ENCODE measurements at places on chromosomes 2 and 18.

- no peaks in the 10 kb centered on the region for H3K36me3 ChIP-seq
- peaks cover 5% of the 10 kb centered on the region for H3K4me1 ChIP-seq
- no peak overlapping the region for H3K27ac ChIP-seq
- H3K4me3 ChIP-seq, result no peak overlapping the region
These were observed 2.5 kb downstream of the ASXL3 start for GRCh38 chr18:33580546-33580945.

DNA sequence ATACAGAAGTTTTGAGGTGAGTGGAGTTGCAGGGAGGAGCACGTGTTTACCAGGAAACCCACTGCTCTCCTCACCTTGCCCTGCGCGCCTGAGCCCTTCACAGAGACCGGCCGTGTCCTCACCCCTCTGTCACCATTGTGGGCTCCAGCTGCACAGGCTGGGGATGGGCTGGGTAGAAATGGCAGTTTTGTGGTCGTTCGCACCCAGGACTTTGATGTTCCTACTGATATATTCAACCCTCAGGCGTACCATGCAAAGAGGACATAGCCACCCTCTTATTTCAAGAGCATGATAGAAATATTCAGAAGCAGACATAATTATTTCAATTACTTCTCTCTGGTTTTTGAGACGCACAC lies 78.2 kb downstream of the GBX2 start:
- no peaks in the 10 kb centered on the region for H3K36me3 ChIP-seq
- H3K27ac ChIP-seq, result no peak overlapping the region
- no peak overlapping the region for H3K4me3 ChIP-seq
- DNase-seq, result no peak

- H3K36me3 ChIP-seq, result no peaks in the 10 kb centered on the region
- no peak for DNase-seq
- H3K4me1 ChIP-seq, result no peaks in the 10 kb centered on the region
These were observed 434.4 kb upstream of the ETAA1 start for GRCh38 chr2:66962716-66963115.

GRCh38 chr2:216206041-216206703 lies 97.0 kb downstream of the XRCC5 start:
- no peak overlapping the region for H3K4me3 ChIP-seq
- DNase-seq, result no peak
- H3K27ac ChIP-seq, result no peak overlapping the region
- peaks cover 18% of the 10 kb centered on the region for H3K36me3 ChIP-seq
- peaks cover 16% of the 10 kb centered on the region for H3K4me1 ChIP-seq

DNA sequence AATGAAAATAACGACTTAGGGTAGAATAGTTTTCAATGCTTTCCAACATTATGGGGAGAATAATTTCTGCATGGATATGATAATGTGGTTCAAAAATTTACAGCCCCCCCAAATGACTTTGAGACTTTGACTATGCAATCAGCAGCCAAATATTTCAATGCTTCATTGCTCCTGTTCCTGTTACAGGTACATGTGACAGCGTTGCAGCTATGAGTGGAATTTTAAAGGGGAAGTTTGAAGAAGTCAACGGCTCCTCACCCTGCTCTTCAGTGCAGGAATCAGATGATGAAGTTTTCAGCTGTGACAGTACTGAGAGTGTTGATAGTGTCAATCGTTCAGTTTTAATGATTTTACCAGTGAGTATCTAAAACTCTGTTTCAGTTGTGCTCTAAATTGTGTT lies 25.1 kb downstream of the CSRNP3 start:
- no peak for DNase-seq
- H3K4me1 ChIP-seq, result no peaks in the 10 kb centered on the region
- no peak overlapping the region for H3K4me3 ChIP-seq
- no peaks in the 10 kb centered on the region for H3K27me3 ChIP-seq
- H3K36me3 ChIP-seq, result no peaks in the 10 kb centered on the region

- no peaks in the 10 kb centered on the region for H3K36me3 ChIP-seq
- no peak for DNase-seq
- no peak overlapping the region for H3K27ac ChIP-seq
These were observed 56.4 kb upstream of the ODC1 start for GRCh38 chr2:10504370-10504993.

- H3K27ac ChIP-seq, result no peak overlapping the region
- no peaks in the 10 kb centered on the region for H3K36me3 ChIP-seq
These were observed 124.6 kb downstream of the TMEFF2 start for GRCh38 chr2:192070099-192070498.

DNA sequence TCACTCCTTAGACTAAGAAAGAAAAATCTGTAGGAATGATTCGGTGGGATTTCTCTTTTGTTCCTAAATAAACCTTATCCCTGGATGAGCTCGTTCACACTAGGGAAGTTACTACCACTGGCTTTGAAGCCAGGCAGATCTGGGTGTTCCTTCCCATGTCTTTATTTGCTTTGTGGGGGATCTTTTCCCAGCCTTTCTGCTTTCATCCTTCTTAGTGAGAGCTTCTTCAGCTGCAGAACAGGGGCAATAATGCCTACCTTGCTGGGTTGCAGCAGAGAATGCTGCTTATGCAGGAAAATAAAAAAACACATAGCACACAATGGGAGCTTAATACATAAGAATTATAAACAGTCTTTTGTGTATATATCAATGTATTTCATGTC lies 292.1 kb downstream of the SOX11 start:
- H3K4me3 ChIP-seq, result no peak overlapping the region
- no peak for DNase-seq
- H3K27ac ChIP-seq, result no peak overlapping the region
- H3K4me1 ChIP-seq, result no peaks in the 10 kb centered on the region
- peaks cover 1% of the 10 kb centered on the region for H3K27me3 ChIP-seq

GRCh38 chr2:58957188-58957840 lies 716.2 kb upstream of the FANCL start:
- no peak overlapping the region for H3K4me3 ChIP-seq
- H3K27ac ChIP-seq, result no peak overlapping the region
- no peak for DNase-seq
- no peaks in the 10 kb centered on the region for H3K27me3 ChIP-seq

DNA sequence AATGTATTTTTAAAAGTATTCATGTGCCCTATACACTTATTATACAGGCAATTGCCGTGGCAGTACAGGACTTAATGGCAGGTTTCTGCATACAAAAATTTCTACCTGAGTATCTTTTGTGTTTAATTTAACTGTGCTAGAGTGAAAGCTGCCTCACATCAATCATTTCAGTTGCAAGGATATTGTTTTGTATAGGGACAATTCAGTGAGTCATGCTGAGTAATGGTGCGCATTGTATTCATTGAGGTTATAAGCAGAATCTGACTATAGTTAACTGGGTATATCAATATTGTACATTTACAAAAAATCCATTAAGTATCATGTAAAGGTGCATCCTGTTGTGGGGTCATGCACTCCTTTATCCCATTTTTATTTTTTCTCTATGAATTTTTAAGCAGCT lies 121.5 kb downstream of the GCA start:
- H3K36me3 ChIP-seq, result no peaks in the 10 kb centered on the region
- peaks cover 4% of the 10 kb centered on the region for H3K27me3 ChIP-seq
- DNase-seq, result no peak
- H3K27ac ChIP-seq, result no peak overlapping the region
- no peaks in the 10 kb centered on the region for H3K4me1 ChIP-seq
- H3K4me3 ChIP-seq, result no peak overlapping the region

DNA sequence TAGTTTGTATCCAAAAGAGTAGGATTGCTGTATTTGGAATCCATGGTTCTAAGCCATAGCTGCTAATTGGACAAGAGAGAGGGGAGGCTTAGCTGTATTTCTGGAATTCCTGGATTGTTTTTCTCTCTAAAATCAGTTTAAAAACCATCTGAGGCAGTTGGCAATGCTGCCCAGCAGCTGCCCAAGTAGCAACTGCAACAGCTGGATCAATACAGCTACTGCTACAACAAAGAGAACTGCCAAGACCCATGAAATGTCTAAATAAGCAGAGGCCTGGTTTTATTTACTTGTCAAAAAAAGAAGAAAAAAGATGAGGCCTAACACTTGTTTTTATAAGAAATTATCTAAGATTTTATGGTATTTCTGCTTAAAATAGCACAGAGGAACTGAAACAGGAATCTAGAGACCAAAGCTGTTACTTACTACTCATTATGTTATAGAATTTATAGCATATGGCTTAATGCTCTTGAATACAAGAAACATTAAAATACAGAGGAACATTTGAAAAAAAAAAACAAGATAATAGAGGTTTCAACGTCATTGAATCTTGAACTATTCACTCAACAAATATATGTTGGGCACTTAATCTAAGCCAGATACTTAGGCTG lies 39.1 kb downstream of the TMEFF2 start:
- H3K4me3 ChIP-seq, result no peak overlapping the region
- H3K27ac ChIP-seq, result no peak overlapping the region
- H3K36me3 ChIP-seq, result no peaks in the 10 kb centered on the region

GRCh38 chr2:151189125-151189524 lies 72.5 kb downstream of the RBM43 start:
- no peaks in the 10 kb centered on the region for H3K27me3 ChIP-seq
- H3K27ac ChIP-seq, result peak overlapping the region; percentile 42
- H3K36me3 ChIP-seq, result no peaks in the 10 kb centered on the region
- H3K4me3 ChIP-seq, result no peak overlapping the region
- H3K4me1 ChIP-seq, result peaks cover 4% of the 10 kb centered on the region

DNA sequence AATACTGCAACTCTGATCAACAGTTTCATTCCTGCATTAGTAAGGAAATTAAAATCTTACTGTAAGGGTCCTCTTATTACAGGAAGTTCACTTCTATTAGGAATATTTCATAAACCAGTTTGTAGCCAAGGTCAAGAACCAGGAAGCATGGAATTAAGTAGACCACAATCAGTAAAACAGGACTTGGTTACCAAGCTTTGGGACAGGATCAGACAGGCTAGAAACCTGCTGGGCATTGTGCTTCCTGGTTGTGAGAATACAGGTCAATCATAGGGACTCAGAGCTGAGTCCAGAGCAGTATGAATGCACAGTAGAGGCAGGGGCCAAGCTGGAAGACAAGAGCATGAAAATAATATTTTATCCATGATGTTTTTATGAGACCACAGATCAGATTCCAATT lies 248.0 kb downstream of the IKZF2 start:
- no peaks in the 10 kb centered on the region for H3K36me3 ChIP-seq
- DNase-seq, result no peak
- no peak overlapping the region for H3K4me3 ChIP-seq
- no peak overlapping the region for H3K27ac ChIP-seq

DNA sequence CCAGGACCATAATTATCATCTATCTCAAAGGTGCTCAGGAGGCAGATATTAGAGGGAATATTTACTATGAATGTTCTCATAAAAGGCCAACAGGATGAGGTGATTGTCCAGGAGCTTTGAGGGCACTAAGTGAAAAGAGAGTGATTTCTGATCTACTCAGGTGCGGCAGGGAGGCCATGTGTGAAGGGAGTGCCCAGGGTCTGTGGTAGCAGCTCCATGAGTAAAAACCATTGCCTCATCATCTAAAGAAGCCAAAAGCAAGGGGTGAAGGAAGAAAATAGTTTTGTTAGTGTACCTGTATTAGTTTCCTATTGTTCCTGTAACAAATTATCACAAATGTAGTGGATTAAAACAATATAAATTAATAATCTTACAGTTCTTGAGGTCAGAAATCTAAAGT lies 22.5 kb downstream of the RND3 start:
- H3K4me1 ChIP-seq, result no peaks in the 10 kb centered on the region
- DNase-seq, result no peak
- H3K36me3 ChIP-seq, result no peaks in the 10 kb centered on the region
- no peak overlapping the region for H3K4me3 ChIP-seq
- no peaks in the 10 kb centered on the region for H3K27me3 ChIP-seq

GRCh38 chr18:57767259-57768050 lies 35.7 kb downstream of the ATP8B1 start:
- no peaks in the 10 kb centered on the region for H3K27me3 ChIP-seq
- no peak for DNase-seq
- H3K4me1 ChIP-seq, result no peaks in the 10 kb centered on the region
- peaks cover 4% of the 10 kb centered on the region for H3K36me3 ChIP-seq
- no peak overlapping the region for H3K27ac ChIP-seq

- H3K27me3 ChIP-seq, result no peaks in the 10 kb centered on the region
- H3K4me3 ChIP-seq, result peak overlapping the region; percentile 49
- peaks cover 20% of the 10 kb centered on the region for H3K4me1 ChIP-seq
- peak overlapping the region; percentile 85 for H3K27ac ChIP-seq
- peaks cover 6% of the 10 kb centered on the region for H3K36me3 ChIP-seq
These were observed 40.4 kb upstream of the CDC42EP3 start for GRCh38 chr2:37711831-37712230.

GRCh38 chr2:204207866-204208265 lies 271.3 kb downstream of the ICOS start:
- H3K27me3 ChIP-seq, result no peaks in the 10 kb centered on the region
- no peak overlapping the region for H3K27ac ChIP-seq
- H3K36me3 ChIP-seq, result no peaks in the 10 kb centered on the region

- H3K4me3 ChIP-seq, result peak overlapping the region; percentile 94
- no peaks in the 10 kb centered on the region for H3K27me3 ChIP-seq
- peaks cover 6% of the 10 kb centered on the region for H3K36me3 ChIP-seq
- H3K27ac ChIP-seq, result peak overlapping the region; percentile 96
- H3K4me1 ChIP-seq, result peaks cover 44% of the 10 kb centered on the region
- DNase-seq, result peak; percentile 73
These were observed 1.1 kb downstream of the EPC2 start for GRCh38 chr2:148645539-148646230.

GRCh38 chr2:17538022-17538843 lies 2.3 kb upstream of the VSNL1 start:
- peaks cover 54% of the 10 kb centered on the region for H3K27me3 ChIP-seq
- no peak for DNase-seq
- no peak overlapping the region for H3K27ac ChIP-seq
- H3K4me1 ChIP-seq, result peaks cover 2% of the 10 kb centered on the region

DNA sequence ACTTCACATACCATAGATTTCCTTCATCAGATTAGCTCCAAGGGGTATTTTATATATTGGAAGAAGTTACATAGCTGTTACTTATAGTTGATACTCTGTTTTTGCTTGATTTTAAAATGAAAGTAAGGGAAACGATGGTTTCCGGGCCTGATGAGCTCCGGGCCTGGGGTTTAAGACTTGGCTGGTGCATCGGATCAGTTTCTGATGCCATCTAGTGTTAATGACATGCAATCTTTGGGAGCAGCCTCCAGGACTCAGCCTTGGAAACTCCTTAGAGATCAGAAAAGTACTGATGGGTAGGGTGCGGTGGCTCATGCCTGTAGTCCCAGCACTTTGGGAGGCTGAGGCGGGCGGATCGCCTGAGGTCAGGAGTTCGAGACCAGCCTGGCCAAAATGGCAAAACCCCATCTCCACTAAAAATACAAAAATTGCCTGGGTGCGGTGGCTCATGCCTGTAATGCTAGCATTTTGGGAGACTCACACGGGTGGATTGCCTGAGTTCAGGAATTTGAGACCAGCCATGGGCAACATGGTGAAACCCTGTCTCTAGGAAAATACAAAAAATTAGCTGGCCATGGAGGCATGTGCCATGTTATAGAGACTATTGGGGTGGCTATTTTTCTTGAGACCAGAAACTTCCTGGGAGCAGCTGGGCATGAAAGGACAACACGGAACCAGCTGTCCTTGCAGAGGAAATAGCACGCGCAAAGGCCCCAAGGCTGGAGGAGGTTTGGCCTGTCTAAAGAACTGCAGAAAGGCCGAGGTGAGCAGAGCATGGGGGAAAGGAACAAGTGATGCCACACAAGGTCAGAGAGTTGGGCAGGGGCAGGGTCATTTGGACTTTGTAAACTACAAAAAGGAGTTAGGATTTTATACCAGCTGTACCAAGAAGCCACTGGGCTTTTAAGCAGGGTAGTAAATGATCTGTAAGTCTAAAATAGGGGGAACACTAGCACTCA lies 46.9 kb upstream of the CNOT11 start:
- peaks cover 10% of the 10 kb centered on the region for H3K4me1 ChIP-seq
- H3K36me3 ChIP-seq, result no peaks in the 10 kb centered on the region
- peak; percentile 33 for DNase-seq
- peak overlapping the region; percentile 29 for H3K27ac ChIP-seq
- H3K27me3 ChIP-seq, result no peaks in the 10 kb centered on the region
- peak overlapping the region; percentile 65 for H3K4me3 ChIP-seq

All from naive thymus-derived CD8-positive, alpha-beta T cell (primary cell).